ENCODE measurements at places on chromosomes 6 and 20. TPM values are rescaled to one million over a fixed set of nuclear protein-coding genes. Genes with fewer than 3 reads are reported as not detected.

GRCh38 chr6:45590226-45590625, 212.5 kb upstream of the SUPT3H start:
- DNase-seq, result no peak

DNA sequence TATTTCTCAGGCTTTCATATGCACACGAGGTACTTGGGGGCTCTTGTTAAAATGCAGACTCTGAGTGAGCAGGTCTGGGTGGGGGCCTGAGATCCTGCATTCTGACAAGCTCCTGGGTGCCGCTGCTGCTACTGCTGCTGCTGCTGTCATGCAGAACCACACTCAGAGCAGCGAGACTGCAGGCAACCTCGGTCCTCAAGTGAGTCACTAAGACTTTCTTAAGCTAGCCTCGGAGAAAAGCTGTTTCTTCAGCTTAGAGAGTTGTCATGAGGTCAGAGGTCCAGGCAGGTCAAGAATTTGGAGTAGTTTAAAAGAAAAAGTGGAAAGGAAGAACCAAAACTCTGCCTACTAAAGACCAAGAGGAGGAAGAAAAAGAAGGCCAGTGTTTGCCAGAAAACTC, 92.9 kb downstream of the SPTLC3 start:
- DNase-seq, result no peak

- no peak for DNase-seq
Measured at GRCh38 chr6:132530293-132530974, 7.6 kb upstream of the TAAR9 start.

The SLC26A8 gene
- 0.42 TPM for total RNA-seq

DNA sequence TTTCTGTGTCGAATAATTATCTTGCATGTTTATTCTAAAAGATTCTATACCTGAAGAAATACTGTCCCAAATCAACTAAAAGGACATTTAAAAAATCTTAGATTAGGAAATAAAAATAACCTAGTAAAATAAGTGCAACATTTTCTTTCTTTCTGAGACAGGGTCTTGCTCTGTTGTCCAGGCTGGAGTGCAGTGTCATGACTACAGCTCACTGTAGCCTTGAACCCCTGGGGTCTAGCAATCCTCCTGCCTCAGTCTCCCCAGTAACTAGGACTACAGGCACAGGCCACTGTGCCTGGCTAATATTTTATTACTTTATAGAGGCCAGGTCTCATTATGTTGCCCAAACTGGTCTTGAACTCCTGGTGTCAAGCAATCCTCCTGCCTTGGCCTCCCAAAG, 48.7 kb downstream of the RARS2 start:
- DNase-seq, result no peak

GRCh38 chr20:47668313-47669151, 116.7 kb downstream of the SULF2 start:
- no peak for DNase-seq
